ENCODE measurements at places on chromosomes 6 and 20.

DNA sequence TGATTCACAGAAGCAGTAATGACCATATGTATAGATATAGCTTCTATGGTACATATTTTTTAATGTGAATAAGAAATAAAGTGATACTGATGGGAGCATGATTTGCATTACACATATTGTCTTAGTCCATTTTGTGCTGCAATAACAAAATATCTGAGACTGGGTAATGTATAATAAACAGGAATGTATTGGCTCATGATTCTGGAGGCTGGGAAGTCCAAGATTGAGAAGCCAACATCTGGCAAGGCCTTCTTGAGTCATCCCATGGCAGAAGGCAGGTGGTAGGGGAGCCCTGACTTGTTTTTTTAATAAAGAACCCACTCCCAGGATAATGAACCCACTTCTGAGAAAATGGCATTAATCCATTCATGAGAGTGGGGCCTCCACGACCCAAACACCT is 185.6 kb upstream of the RREB1 start:
- no peak for DNase-seq

DNA sequence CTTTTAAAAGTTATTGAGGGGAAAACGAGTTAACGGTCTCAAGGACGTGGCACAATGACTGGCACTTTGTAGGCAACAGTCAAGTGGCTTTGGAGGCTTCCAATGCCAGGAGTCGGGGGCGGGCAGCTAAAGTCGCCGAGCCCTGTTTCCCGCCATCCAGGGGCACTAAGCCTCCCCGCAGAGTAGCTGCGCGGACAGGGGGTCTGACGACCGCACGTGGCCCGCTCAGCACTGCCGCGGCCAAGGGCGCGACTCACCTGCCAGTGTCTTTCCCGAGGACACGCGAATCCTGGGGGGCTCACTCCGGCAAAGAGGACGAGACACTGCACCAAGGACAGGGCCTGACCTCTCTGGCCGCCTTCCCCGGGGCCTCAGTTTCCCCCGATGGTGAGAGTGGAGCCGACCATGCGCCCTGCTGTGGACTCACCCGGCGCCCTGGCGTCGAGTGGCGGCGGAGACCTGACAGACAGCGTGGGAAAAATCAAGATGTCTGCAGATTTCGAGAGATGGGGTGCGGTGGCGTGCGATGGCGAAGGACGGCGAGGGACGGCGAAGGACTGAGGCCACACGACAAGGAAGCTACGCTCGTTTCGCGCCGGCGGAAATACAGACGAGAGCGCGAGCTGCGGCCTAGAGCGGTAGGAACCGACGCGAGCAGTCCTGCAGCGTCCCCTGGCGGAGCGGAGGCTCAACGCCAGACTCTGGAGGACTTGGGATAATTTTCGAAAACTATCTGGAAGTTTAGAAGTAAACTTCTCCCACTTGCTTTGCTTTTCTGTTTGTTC is at the start of gene SNHG17:
Gene SNHG17, minus strand, starts transcription at position 559 of the 785 bp plus-strand sequence.
- peak; percentile 84 for DNase-seq

GRCh38 chr6:73062837-73063236 is 162.5 kb downstream of the KHDC1L start:
- no peak for DNase-seq

DNA sequence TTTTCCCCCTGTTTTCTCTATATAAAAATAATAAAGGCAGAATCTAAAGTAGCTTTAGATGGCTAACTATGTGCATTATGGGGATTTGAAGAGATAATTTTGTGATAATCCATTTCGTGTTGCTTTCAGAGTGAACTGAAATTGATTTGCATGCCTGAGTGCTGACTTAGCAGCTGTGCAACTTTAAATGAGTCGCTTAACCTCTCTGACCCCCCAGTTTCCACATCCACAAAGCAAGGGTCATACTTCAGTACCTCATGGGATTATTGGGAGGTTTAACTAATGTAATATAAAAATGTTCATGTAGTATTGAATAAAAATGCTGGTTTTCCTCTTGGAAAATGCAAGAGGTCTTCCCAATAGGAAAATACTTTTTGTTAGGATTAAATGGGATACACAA is 63.8 kb upstream of the FABP7 start:
- no peak for DNase-seq

- no peak for DNase-seq
Observed at GRCh38 chr6:132481189-132481588, 31.7 kb downstream of the STX7 start.

- no peak for DNase-seq
Observed at GRCh38 chr6:84798257-84798656, 33.9 kb upstream of the TBX18 start.

- DNase-seq = no peak
Observed at GRCh38 chr6:119182875-119183274, 104.4 kb upstream of the FAM184A start.

- DNase-seq = no peak
Observed at GRCh38 chr20:21613512-21613911, 92.0 kb upstream of the PAX1 start.

GRCh38 chr20:33305589-33306057 is 22.6 kb downstream of the BPIFB1 start:
- no peak for DNase-seq

- no peak for DNase-seq
Observed at GRCh38 chr20:2093159-2093781, 8.4 kb upstream of the STK35 start.

- DNase-seq = no peak
Observed at GRCh38 chr20:32366380-32366779, 8.2 kb downstream of the ASXL1 start.

GRCh38 chr6:148294059-148294458 is 48.6 kb upstream of the SASH1 start:
- DNase-seq = no peak

DNA sequence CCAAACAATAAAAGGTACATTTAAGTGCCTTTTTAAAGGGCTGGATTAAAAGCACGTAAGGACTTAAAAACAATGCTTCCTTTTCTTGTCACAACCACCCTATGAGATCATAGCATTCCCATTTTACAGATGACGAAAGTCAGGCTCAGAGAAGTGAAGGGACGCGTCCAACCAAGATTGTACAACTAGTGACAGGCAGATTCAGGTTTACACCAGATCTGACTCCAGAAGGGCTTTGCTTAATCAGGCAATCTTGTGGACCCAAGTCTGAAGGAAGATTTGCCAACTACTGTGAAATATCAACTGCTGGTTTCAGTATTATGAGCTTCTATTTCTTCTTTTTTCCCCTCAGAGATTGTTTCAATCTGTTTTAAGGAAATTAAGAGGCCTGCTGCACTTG is 877 bp downstream of the ENPP4 start:
- DNase-seq = no peak

GRCh38 chr20:54184071-54184470 is 10.3 kb upstream of the CYP24A1 start:
- DNase-seq = no peak

GRCh38 chr6:133740816-133741215 is 148.1 kb upstream of the TCF21 start:
- no peak for DNase-seq

DNA sequence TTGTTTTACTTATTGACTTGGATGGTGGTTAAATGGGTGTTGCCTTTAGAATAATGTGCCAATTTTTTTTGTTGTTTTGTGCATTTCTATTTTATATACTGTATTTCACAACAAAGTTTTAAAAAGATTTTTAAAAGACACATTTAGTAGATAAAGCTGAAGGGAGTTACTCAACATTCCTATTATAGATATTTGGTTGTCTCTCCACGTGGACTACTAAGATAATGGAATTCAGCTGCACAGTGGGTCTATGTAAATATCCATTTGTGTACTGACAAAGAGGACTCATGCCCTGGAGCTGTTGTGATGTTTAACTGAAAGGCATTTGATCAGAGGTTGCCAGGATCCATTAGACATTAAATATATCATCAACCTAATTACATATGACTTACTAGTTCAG is 23.2 kb upstream of the FAM135A start:
- DNase-seq = no peak

GRCh38 chr20:18638768-18639167 is 50.9 kb downstream of the DTD1 start:
- DNase-seq = no peak

- DNase-seq = peak; percentile 90
Observed at GRCh38 chr6:34273242-34273805, 24.5 kb upstream of the SMIM29 start.

DNA sequence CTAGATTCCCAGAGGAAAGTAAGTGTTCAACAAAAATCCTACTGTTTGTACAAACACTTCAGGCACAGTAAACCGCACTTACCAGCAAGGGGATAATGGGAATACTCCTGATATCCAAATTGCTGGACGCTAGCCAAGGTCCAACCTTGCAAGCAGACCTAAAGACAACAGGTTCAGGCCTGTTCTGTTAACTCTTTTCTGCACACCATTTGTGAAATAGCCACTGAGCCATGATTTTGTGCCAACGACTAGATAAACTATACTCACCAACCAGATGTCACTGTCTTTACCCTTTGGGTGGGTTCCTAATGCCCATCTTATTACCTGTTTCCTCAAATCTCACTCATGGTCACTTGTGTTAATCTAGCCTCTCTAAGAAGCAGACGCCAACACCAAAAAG is 43.5 kb downstream of the GOPC start:
- DNase-seq = no peak

DNA sequence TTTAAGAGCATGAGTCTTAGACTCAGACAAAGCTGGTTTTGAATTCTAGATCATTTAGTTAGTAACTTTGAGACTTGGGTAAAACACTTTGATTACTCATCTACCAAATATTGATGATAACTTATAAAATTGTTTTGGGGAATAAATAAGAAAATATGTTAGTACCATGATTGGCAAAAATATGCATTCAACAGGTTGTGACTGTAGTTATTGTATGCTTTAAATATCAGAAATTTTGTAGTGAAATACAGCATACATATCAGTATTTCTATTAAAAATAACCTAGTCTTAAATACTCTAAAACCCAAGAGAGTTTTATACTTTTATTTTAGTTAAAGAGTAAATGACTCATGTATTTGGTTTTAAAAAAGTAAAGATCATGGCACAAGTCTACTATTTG is 68.7 kb downstream of the ENPP1 start:
- DNase-seq = no peak

DNA sequence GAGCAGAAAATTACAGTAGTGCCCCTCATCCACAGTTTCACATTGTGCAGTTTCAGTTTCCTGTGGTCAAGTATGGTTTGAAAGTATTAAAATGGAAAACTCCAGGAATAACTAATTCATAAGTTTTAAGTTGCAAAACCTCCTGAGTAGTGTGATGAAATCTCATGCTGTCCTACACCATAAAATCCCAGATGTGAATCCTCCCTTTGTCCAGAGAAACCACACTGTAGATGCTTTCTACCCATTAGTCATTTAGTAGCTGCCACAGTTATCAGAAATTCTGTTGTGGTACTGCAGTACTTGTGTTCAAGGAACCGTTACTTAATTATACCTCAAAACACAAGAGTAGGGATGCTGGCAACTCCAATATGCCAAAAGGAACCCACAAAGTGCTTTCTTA is 74.7 kb downstream of the PTCHD4 start:
- no peak for DNase-seq

GRCh38 chr6:138465007-138465645 is 34.2 kb downstream of the NHSL1 start:
- no peak for DNase-seq

DNA sequence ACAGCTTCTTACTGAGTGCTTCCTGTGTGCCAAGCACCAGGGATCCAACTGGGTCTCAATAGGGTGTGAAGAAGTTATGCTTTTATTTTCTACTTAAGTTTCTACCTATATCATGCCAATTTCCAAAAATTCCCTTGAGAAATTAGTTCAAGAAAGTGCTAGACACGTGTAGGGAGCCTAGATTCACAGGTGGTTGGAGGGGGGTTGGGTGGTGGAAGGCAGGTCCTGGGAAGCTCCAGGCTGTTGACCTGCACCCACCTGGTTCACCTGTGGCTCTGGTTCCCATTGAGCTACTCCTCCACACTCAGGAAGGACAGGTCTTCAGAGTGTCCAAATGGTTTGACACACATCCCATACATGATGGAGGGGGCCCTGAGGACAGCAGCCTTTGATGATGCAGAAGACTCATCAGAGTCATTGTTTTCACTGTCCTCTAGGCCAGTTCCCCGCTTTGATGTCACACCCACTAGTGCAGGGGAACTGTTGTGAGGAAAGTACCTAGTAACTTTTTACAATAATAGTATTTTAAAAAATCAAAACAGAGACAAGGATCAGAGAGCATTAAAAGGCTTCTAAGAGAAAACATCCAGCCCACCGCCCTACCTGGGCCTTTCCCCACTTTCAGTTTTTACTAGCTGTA is 39.8 kb upstream of the MYL9 start:
- no peak for DNase-seq

DNA sequence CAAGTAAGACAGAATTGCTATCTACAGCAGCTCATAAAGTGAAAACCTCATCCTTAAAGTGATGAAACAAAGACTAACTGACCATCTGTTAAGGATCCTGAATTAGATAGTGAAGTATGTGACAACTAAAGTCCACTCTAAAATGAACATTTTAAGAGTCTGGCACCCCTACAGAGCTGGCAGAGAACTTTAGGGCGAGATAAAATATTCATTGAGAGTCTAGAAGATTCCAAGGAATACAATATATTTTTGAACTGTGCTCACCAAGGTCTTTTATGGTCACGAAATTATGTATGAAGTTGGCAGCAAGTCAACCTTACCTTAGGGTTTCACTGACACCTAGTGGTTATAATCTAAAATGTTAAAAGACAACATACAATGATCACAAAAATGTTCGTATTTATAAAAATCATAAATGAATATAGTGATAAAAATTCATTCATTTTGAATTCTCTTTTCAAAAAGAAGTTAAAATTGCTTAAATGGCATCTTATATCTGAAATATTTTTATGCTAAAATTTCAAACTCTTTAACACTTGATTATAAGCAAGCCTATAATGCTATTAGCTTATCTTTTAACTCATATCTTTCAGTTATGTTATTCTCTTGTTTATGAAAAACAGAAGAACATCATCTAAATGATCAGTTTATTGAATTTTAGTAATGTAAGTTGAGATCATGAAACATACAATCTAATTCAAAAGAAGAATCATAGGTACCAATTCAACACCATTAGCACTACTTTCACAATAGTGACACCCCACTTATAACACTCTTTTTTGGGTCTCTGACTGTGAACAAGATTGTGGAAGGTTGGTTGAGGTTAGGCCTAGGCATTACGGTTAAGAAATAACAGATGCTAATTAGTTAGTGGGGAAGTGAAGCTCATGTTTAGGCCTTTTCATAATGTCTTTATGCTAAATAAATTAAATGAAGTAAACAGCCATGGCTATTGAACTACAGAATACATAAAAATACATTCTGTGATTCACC is 27.5 kb downstream of the RSPH3 start:
- peak; percentile 52 for DNase-seq
